Stomach (tissue), 19 donors: ENCODE measurements at places on chromosomes 7 and 10. TPM values are rescaled to one million over a fixed set of nuclear protein-coding genes. Genes with fewer than 3 reads are reported as not detected.

CYP3A4 gene
- total RNA-seq: 1.7 TPM

GCK gene
- not detected for total RNA-seq

DNA sequence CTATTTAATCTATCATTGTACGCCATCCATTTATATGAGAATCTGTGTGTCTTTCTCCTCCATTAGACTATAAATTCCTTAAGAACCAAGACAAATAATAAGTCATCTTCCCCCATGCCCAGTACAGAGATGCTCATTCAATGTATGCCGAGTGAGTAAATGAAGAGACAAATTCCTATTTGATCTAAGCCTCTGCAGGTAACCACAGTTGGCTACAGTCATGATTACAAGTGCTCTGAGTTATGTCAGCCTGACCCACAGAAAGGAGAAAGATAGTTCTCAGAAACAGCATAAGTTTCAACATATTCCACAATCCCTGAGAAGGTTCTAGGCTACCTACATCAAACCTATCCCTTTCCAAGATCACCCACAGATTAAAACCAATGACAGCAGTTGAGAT, 46.1 kb downstream of the MPP7 start:
- no peaks in the 10 kb centered on the region for H3K27me3 ChIP-seq
- no peak overlapping the region for H3K4me3 ChIP-seq
- no peaks in the 10 kb centered on the region for H3K36me3 ChIP-seq
- no peak for DNase-seq
- H3K4me1 ChIP-seq: no peaks in the 10 kb centered on the region
- no peak overlapping the region for H3K27ac ChIP-seq

GRCh38 chr7:70271617-70272081, 673.4 kb downstream of the AUTS2 start:
- DNase-seq: no peak
- H3K36me3 ChIP-seq: no peaks in the 10 kb centered on the region
- H3K4me1 ChIP-seq: no peaks in the 10 kb centered on the region
- H3K27ac ChIP-seq: no peak overlapping the region

DNA sequence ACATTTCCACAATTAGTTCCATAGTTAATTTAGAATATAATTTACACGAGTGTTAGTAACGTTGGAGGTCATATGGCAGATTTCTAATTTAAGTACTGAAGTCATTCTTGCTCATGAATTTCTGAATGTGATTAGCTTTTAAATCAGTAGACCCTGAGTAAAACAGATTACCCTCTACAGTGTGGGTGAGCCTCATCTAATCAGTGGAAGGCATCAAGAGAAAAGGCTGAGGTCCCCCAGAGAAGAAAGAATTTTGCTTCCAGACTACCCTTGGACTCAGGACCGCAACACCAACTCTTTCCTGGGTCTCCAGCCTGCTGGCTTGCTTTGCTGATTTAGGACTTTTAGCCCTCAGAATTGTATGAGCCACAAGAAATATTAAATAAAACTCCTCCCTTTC, 33.2 kb downstream of the IFT22 start:
- H3K4me1 ChIP-seq: no peaks in the 10 kb centered on the region
- H3K27ac ChIP-seq: no peak overlapping the region
- DNase-seq: no peak
- peaks cover 45% of the 10 kb centered on the region for H3K27me3 ChIP-seq
- H3K36me3 ChIP-seq: no peaks in the 10 kb centered on the region
- no peak overlapping the region for H3K4me3 ChIP-seq

- no peak for DNase-seq
- no peak overlapping the region for H3K4me3 ChIP-seq
- no peaks in the 10 kb centered on the region for H3K36me3 ChIP-seq
Observed at GRCh38 chr10:33952692-33953360, 618.4 kb upstream of the NRP1 start.

GRCh38 chr10:91350651-91351081, 59.5 kb upstream of the HECTD2 start:
- no peaks in the 10 kb centered on the region for H3K36me3 ChIP-seq
- H3K4me3 ChIP-seq: no peak overlapping the region
- no peaks in the 10 kb centered on the region for H3K4me1 ChIP-seq
- H3K27me3 ChIP-seq: no peaks in the 10 kb centered on the region
- no peak for DNase-seq
